ENCODE measurements at places on chromosomes 4 and X.

GRCh38 chr4:88653371-88653946, 44.2 kb downstream of the NAP1L5 start:
- DNase-seq = no peak

DNA sequence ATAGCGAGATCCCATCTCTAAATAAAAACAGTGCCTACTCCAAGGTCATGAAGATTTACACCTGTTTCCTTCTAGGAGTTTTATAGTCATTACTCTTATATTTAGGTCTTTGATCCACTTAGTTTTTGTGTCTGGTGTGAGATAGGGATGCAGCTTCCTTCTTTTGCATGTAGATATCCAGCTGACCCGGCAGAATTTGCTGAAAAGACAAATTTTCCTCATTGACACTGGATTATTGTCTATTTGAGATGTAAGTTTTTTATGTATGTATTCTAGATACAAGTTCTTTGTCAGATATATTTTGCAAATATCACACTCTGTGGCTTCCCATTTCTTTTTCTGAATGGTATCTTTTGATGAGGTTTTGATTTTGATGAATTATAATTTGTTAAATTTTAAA, 85.4 kb downstream of the RFC1 start:
- DNase-seq = no peak

- DNase-seq = no peak
Measured at GRCh38 chr4:2634014-2634413, 97.6 kb downstream of the FAM193A start.

DNA sequence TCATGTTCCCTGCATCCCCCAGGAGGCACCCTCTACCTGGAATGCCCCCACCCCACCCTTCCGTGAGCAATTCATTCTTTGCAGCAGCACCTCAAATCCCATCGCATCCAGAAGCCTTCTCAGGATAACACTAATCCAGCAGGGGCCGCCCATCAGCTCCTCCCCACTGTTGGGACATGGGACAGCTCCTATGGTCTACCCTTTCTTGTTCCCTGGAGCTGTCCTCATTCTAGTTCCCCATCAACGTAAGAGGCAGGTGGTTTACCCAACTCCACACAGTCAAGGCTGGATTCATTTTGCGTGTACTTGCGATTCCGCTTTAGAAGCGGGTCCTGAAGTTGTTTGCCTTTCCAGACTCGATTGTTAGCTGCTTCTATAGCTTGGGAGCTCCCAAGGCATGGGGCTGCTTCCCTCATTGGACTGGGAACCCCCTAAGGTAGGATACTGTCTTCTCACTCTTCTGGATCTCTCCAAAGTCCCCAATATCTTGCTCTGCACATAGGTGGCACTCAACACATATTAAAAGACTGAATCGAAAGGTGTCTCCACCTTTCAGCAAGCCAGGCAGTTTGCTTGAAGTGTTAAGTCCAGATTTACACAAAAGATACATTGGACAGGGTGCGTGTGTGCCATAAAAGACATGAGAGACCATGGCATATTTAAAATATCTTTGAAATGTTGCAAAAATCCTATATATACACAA, 942 bp upstream of the APLN start:
- DNase-seq = no peak

GRCh38 chr4:88240297-88240714, 44.1 kb downstream of the PPM1K start:
- DNase-seq = peak; percentile 72

GRCh38 chr4:99875071-99875470, 19.2 kb downstream of the LAMTOR3 start:
- no peak for DNase-seq
